Activated CD8-positive, alpha-beta memory T cell treated with anti-CD3 and anti-CD28 coated beads, Interleukin-2, amount 50 U/mL, for 4 hours (primary cell): ENCODE measurements at places on chromosomes 7 and 10.

- no peak for DNase-seq
These were observed 308.0 kb upstream of the KCND2 start for GRCh38 chr7:119964788-119965542.

DNA sequence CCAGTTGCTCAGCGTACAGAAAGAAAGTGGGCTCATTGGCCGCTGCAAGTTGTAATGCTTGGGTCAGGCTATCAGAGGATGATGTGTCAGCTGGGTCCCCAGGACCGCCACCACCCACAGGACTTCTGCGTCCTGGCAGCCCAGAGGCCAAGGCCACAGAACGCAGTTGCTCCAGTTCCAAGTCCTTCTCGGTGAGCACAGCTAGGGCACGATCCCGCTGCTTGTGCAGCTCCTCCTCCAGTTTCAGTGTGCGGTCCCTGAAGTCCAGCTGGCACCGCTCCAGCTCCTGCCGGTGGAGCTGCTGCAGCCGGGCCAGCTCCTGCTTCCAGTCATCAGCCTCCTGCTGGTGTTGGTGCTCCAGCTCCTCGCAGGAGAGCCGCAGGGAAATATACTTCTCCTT, 3.0 kb downstream of the GCC1 start:
- no peak for DNase-seq

GRCh38 chr7:112546723-112547513, 66.1 kb downstream of the LSMEM1 start:
- DNase-seq = no peak

DNA sequence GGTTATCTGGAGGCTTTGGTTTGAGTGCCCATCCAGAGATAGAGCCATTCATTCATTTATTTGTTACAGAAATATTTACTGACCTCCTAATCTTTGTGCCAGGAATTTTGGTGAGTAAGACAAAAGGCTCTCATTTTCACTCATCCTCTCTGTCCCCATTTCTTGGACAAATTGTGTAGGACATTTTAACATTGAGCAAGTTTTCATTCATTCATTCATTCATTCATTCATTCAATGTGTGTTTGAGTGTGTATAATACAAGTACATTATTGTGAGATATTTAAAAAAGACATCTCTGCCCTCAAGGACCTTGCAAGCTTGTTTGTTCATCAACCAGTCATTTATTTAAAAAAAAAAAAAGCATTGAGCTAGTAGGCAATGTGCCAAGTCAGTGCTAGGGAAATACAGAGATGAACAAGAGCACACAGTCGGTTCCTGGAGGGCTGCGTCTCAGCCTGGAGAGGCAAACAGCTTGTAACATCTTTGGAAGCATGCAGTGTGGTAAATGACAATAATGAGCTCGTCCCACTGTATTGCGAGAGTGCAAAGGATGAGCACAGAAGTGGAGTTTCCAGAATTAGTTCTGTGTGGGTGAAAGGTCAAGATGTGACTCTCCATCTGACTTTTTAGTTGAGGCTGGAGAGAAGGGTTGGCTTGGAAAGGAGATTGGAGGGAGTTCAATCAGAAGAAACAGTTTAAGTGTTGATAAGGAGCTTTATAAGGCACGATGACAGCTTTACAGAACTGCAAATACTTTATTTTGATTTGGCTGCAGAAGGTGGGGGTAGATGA, 50.5 kb upstream of the HBP1 start:
- DNase-seq = no peak

GRCh38 chr7:48118041-48118440, 29.0 kb downstream of the UPP1 start:
- no peak for DNase-seq

DNA sequence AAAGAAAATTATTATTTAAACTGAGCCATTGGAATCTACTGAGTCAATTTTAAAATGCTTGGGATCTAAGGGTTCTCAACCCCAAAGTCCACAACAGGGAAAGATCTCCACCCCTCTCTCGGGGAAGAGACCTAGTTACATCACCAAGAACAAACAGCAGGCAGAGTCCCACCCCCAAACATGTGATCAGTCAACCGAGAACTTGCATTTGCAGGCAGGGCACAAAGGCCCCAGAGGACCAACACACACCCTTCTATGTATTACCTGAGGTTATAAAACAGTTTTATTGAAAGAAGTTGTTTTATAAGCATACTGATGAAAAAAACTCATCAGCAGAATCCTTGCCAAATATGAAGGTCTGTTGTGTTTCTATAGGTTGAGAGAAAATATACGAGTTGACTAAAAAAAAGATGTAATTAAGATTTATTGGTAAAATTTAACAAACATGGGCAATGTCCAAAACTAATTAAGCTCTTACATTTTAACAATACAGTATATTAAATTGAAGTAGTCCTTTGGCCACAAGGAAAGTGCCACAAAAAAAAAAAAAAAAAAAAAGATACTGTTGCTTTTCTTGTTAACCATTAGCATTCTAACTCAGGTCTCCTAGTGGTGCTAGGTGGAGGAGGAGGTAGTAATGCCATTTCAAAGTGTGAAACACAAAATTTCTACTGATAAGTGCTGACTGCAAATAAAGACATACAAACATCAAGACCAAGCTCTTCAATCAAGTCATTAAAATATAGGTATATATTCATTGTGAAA, 975 bp upstream of the USP54 start:
- no peak for DNase-seq

- DNase-seq = no peak
These were observed 152.6 kb upstream of the PRR15 start for GRCh38 chr7:29410996-29411395.

- DNase-seq = no peak
These were observed 70.1 kb downstream of the ST7 start for GRCh38 chr7:117023325-117023854.

GRCh38 chr7:28705350-28705749, 252.8 kb downstream of the TRIL start:
- DNase-seq = no peak

DNA sequence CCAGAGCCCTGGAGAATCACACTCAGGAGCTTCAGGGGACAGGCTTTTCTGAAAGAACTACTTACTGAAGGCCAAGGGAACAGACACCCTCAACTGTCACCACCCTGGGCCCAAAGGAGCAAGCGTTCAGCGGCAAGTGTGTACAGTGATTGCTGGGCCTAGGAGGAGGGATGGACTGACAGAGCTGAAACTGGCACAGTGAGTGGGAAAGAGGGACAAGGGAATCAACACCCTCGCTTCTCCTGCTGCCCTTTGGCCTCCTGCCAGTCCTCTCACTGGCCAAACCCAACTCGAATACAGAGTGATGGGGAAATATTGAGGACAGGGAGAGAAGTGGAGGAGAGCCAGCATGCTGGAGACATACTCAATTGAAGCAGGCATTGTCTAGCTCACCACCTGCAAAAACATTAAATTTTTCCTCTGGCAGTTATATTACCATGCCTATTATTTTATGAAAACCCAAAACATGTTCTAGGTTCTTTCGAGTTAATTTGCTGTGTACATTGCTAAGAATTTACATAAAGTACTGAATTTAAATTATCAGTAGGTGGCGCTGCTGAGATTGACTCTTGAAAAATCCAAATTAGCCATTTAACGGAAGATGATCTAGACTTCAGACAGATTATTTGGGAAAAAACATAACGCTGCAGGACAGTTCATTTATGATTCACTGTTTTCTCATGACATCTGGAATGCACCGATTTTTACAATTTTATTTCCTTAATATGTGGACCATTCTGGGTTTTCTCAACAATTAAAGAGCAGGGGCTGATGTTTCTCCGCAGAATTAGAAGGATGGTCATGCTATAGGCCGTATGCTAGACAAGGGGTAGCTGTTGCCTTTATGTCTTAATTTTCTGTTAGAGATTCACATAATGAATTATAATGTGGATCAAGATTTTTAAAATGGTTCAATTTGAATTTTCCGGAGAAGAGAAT, 14.7 kb upstream of the TMEM236 start:
- DNase-seq = no peak

GRCh38 chr7:90484706-90485105, 15.3 kb downstream of the PTTG1IP2 start:
- DNase-seq = no peak

DNA sequence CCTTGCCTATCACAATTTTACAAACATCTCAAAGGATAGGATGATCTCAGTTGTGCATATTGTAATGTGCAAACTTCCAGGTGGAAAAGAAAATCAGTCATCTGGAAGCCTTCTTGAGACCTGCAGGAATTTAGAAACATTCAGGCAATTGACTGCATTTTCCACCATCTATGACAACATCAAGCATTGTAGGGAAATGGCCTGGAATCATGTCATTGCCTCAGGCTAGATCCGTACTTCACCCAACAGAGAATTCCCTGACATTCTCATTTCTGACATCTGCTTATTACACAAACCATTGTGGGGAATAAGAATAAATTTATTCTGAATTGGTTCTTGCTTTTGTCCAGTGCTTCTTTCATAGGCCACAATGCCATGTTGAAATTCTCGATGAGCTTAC, 124.9 kb upstream of the NPVF start:
- no peak for DNase-seq

DNA sequence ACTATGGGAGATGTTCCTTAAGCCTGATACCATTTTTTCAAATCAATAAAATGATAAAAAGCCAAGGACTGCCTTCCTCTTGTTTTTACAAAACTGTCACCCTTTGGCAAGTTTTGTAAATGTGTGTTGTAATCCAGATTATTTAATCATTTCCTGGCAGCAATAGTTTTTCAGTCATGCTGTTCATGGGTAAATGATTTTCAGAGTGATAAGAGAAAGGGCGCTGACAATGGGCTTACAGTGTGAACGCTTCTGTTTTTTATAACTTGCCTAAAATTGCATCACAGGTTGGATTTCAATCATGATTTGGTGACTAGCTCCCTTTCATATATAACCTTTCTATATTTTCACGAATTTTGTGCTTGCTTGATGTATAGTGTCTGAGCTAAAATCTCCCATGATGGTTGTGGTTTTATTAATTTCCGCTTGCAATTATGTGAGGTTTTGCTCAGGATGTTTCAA, 19.0 kb upstream of the DMBT1 start:
- no peak for DNase-seq

DNA sequence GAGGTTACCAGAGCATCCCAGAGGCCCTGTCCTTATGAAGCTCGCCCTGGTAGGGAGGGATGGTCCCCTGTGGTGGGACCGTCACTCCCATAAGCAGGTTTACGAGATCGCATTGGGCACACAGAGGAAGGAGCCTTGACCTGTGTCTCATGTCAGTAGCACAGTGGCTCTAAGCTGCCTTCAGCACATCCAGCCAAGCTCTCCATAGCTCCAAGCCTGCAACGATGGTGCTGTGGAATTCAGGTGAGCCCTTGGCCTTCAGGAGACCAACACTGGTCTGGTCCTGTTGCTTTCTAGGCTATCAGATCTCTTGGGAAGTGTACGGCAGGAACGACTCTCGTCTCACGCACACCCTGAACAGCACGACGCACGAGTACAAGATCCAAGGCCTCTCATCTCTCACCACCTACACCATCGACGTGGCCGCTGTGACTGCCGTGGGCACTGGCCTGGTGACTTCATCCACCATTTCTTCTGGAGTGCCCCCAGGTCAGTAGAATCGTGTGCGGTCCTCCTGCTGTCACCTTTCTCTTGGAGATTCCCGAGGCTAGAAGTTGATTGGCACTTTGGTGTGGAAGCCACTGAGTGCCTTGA, 605.3 kb upstream of the FOXK1 start:
- no peak for DNase-seq

DNA sequence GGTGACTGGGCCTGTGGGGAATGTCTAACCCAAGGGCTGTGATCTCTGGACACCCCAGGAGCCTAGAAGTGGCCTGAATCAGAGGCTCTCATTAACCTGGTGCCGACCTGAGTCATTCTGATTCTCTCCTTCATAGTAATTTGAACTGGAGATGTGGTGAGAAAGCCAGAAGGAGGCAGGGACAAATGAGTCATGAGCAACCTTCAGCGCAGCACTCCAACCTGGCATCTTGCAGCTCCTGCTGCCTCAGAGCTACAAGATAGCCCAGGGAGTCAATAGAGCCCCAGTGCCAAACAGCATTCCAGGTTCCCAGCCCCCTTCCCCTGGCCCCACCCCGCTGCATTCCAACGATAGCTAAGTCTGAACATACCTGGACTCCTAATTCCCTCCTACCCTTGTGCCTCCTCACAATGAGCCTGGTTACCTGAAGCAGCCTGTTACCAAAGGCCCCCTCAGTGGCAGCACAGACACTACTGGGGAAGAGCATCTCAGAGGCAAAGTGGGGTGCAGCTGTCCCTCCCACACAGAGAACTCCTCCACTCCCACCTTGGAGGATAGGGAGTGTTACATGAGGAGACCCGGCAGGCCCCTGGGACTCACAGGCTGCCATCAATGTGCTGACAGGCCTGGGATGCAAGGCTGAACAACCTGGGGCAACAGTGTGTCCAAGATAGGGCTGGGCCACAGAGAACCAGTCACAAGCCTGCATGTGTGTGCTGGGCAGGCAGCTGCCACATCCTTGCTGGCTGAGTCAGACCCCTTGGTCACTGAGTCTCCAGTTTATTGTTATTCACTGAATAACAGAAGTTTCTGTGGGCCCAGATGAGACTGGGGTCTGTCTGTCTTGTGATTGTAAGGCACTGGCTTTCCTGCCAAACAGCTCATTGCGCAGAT, 76.8 kb upstream of the LEP start:
- DNase-seq = no peak

DNA sequence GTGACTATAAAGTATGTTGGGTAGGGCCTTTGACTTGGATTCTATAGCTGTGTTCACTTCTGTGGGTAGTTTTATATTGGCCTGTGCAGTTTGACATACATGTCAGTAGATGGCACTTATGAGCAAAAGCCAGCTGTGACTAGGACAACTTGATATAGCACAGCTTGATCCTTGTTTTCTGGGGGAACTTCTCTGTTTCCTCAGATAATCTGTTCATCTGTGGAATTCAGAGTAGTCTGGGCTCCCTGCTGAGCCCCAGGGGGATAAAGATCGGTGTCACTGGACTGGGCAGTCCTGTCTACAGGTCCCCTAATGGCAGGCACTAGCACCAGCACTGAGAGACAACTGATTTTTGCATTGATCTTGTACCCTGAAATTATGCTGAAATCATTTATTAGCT, 25.4 kb downstream of the CYP2C9 start:
- DNase-seq = no peak

GRCh38 chr7:85196696-85197095, 9.8 kb upstream of the SEMA3D start:
- DNase-seq = no peak

GRCh38 chr10:61408105-61408504, 45.1 kb downstream of the TMEM26 start:
- DNase-seq = no peak

DNA sequence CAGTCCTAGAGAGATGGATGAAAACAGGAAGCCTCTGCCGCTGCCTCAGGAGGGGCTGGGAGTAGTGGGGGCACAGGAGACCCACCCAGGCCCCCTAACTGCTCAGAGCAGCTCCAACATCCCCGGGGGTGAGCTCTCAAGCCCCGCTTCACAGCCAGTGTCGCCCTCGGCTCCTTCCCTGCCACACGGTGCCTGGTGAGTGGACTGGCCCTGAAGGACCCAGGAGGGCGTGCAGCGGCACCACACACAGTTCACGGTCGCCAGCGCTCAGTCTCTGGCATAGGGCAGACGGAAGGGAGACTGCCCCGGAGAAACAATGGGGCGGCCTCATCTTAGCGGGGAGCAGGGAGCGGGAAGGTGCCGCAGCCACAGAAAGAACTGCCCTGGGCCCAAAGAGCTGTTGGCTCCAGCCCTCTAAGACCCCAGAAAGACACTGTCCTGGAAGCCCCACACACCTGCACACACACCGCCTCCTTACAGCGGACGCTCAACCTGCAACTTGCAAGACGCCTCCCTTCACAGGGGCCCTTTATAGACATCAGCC, 1.2 kb downstream of the CLDN15 start:
- DNase-seq = no peak

GRCh38 chr7:100677308-100678267, 4.0 kb downstream of the GNB2 start:
- no peak for DNase-seq
